ENCODE measurements at places on chromosomes 1 and 21.

DNA sequence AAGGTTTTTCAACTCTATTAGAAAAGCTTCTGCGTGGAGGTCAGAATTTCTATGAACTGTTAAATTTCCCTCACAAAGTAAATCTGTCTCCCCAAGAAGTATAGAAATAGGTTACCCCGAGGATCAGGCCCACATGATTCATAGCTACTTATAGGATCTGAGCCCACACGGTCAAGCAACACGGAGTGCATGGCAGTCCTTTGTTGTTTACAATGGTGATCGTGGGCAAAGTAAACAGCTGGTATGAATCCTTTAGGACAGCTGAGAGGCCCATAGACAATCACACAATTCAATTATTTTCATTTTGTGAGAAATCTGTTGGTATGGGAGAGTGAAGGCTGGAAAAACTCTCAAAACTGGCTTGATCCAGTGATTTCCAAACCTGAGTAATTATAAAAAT, 58.9 kb upstream of the RCOR3 start:
- DNase-seq: no peak

DNA sequence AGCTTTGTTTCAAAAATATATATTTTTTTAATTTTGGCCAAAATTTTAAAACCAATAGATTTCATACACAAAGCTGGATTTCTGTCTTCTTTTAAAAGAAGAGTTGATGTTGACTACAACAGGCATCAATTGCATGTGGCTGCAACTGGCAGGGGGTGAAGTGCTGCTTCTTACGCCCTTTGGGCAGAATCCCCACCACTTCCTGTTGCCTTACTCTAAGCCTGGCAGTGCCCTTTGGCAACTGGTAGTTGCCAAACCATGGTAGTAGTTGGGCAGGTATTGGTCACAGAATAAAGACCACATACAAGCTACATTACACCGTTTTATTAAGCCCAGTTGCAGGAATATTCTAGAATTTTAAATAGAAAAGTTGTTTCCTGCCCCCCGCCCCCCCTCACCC, 17.0 kb downstream of the LAMC2 start:
- DNase-seq: no peak

DNA sequence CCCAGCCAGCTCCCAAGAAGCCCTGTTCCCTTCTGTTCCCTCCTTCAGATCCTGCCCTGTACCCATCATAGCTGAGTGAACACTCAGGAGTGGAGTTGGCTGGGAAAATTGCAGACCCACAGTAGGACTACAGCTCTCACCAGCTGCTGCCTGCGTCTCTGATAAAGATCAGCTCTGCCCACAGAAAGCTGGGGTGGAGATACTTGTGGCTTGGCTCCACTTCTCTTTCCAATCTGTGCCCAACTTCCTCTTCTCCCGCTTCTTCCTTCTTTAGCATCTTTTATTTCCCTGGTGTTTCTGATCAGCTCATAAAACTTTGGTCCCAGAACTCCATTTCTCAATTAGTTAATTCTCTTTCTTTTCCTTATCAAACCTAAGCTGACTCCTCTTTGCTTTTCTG, 5.5 kb upstream of the CD1A start:
- DNase-seq: no peak

DNA sequence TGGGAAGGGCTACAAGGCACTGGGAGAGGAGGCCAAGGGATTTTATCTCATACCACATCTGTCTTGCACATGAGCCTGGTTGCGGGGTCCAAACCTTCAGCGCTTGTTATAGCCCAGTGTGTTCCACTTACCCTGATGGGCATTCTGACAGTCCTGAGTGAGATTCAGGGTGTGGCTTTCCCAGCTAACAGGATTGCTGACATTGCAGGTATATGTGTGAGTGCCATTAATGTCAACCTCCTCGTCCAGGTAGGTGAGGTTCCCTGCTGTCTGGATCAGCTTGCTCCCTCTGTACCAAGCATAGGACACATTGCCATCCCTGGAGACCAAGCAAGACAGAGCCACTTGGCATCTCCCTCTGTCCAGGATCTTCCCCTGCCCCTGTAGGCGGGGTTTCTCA, 21.6 kb downstream of the CD244 start:
- DNase-seq: no peak

DNA sequence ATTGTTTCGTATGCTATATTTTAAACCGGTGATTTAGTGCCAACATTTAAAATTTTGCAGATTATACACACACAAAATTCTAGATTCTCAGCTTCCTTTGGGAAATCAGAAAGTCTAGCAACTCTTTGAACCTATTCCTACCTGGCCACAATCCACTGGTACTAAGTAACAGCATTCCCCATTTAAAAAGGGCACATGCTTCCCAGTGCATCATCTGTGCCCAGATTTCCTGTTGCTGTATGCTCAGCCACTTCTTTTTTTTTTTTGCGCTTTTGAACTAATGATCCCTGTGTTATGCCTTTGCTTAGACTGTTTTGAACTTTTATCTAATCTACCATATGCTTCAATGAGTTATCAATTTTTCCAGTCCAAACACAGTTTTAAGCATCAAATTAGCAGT, 548.4 kb downstream of the PLPP3 start:
- DNase-seq: no peak

GRCh38 chr1:6619045-6619444, 5.5 kb downstream of the PHF13 start:
- DNase-seq: no peak

- no peak for DNase-seq
Measured at GRCh38 chr1:72946903-72947499, 664.7 kb upstream of the NEGR1 start.

DNA sequence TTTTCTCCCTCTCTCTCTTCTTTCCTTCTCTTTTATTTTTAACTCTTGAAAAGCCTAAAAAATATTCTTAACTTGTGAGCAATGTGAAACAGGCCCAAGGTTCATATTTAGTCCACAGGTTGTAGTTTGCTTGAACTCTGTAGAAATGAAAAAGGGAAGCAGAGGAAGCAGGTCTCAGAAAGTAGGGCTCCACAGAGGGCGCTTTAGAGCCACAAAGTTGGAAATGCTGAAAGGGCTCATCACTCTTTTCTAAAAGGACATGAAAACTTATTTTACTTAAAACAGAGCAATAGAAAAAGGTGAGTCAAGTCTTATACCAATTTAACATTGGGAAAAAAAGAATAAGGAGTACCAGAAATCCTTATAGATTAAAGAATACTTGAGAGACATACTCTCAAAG, 247.0 kb downstream of the USP25 start:
- no peak for DNase-seq

- peak; percentile 61 for DNase-seq
Measured at GRCh38 chr1:192539297-192540092, 36.1 kb upstream of the RGS1 start.

DNA sequence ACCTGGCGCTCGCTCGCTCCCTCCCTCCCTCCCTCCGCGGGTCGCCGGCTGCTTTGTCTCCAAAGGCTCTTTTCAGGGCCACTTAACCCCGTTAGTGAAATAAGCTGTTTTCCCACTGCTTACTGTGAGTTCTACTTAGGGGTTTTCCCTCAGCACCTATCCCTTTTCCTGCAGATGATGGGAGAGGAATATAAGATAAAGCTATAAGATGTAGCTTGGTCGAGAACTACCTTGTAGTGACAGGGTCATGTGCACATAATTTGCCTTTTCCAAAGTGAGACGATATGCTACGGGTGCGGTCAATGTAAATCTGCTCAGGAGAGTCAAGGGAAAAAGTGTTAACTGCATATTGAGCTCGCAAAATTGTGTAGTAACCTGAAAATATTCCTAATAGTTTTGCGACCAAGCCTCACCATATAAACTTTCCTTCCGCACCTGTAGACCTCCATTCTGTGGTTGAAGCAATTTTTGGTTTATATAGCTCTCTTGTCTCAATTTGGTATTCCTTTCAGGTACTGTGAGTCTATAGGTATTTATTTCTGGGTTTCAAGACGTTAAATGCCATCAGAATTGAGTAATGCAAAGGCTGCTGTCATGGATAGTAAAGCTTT, 55.8 kb upstream of the BOLA1 start:
- no peak for DNase-seq

DNA sequence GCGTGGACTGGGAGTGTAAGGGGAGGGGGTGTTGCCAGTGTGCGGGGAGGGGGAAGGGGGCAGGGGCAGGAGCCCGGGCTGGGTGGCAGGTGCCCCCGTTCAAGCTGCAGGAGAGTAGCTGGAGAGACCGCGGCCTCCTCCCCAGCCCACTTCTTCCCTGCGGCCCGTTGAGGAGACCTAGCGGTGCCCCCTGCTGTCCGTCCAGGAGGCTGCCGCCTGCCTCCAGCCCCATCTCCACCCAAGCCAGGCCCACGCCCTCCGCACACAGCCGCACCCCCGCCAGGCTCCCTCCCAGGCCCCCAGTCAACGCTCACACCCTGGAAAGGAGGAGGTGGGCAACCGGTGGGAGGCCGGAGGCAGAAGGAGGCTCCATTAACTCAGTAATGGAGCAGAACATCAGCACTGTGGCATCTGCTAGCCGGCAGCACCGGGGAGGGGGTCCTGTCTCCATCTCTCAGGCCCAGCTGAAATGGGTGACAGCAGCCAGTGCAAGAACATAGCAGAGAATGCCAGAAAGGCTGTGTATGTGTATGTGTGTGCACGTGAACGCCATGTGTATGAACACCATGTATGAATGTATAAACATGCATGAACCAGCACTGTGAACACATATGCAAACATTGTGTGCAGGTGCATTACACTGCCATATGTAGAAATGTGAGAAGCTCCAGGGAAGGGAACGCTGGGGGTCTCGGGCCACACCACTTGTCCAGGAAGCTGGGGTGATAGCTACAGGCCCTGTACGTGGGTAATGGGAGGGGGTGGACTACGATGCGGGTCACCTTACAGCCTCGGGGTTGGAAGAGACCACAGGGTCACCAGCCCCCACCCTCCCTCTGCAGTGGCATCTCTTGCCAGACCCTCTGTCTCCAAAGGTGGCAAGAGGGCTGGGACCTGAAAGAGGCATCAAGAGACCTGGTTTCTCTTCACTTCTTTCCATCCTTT, 84.6 kb downstream of the SYT2 start:
- DNase-seq: peak; percentile 26

- no peak for DNase-seq
Measured at GRCh38 chr1:2372551-2373490, 18.5 kb downstream of the MORN1 start.

DNA sequence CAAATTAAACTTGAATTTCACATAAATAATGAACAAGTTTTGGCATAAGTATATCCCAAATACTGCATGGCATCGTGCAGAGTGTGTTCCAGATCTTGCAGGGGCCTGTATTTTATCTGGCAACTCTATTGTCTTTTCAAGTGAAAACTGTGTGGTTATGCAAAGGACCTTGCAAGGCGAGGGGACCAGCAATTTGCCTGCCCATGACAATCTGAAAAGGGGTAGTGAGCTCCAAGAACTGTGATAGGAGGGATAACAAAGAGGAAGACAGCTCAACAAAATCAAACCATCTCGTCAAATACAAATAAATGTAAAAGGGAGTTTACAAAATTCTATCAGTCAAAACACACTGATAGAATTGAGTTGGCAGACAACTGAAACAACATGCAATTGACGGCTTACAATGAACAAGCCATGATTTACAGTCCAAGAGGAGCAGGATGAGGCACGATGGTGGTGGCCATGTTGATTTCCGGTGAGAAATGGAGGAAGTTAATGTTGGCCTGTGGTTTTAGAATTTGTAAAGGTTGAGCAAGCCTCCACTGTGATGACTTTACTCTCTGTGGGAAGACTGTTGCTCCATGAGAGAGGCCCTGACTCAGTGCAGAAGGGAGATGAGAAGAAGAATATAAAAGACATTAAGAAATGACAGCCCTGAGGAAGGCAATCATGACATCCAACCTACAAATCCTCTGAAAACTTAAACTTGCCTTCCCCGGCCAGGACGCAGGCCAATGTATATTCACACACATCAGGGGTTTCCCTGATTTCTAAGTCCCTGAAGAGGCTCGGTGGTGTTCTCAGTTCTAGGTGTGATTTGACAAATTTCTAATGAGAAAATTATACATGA, 132.2 kb downstream of the ADSS2 start:
- DNase-seq: no peak

- no peak for DNase-seq
Measured at GRCh38 chr1:197599789-197600188, 175.5 kb downstream of the DENND1B start.

DNA sequence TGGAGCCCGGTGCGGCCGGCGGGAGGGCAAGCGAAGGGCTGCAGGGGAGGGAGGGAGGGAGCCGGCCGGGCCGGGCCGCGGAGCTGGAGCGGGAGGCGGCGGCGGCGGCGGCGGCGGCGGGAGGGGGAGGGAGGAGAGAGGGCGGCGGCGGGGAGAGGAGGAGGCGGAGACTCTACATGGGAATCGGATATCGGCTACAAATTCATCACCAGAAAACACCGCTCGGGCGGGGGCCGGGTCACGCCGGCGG, at the start of gene AKT3:
Gene AKT3 (minus strand): TSS at position 42 of the 250 bp plus-strand sequence. CDS start 7,073 bp downstream, outside the sequence.
- DNase-seq: no peak

DNA sequence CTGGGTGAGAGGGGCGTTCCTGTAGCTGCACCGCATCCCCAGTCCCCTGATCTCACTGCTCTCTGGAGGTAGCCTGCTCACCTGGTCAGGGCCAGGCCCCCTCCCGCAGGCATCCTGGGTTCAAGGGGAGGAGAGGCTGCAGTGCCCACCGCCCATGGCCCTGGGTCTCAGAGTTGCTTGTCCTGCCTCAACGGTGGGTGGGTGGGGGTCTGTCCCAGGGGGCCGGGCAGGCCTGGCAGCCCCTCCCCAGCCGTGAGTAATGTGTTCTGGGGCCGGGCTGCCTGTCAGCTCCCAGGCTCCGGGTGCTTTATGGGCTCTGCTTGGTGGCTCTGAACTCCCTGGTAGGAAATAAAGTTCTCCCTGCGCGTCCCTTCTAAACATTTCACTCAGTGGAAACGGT, 126.9 kb downstream of the CASZ1 start:
- no peak for DNase-seq

GRCh38 chr1:18861082-18861481, 1.6 kb upstream of the TAS1R2 start:
- no peak for DNase-seq

GRCh38 chr1:201229095-201229494, 38.5 kb downstream of the IGFN1 start:
- no peak for DNase-seq

GRCh38 chr1:179951383-179952144, 3.0 kb upstream of the CEP350 start:
- DNase-seq: no peak
